ENCODE measurements at places on chromosomes 5 and 9.

DNA sequence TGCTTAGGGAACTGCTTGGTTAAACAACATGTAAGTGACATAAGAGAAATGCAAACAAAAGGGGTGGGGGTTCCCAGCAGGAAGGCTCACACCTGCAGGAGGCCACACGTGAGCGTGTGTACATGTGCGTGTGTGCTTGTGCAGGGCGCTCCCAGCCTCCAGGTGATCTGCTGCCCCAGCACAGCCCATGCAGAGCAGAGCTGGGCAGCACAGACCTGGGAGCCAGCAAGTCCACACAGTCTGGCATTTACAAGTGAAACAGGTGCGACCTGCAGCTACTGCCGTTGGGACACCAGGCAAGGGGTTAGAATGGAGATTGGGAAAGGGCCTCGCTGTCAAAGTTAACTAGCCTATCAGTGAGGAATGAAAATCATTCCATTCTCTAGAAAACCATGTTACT lies 41.8 kb downstream of the GRAMD2B start:
- DNase-seq, result peak; percentile 74

GRCh38 chr5:773517-774264 lies 10.8 kb downstream of the ZDHHC11B start:
- no peak for DNase-seq

GRCh38 chr9:35791297-35791921 lies at the start of gene NPR2:
Gene NPR2 (plus strand): TSS chr9:35791591. CDS start chr9:35792409, 818 bp downstream.
- DNase-seq, result no peak

DNA sequence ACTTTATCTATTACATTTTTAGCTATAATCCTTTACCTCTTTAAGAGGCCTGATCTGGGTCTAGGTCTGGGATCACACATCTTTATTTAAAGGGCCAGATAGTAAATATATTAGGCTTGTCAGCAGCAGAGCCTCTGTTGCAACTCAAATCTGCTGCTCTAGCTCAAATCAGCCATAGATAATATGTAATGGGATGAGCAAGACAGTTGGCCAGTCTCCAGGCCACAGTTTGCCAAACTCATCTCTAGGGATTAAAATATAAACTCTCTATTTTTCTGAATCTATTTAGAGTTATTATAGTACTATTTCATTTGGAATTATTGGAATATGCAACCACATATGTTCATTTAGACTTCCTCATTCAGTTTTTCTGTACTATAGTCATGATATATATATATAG lies 115.9 kb upstream of the MINAR2 start:
- DNase-seq, result no peak

DNA sequence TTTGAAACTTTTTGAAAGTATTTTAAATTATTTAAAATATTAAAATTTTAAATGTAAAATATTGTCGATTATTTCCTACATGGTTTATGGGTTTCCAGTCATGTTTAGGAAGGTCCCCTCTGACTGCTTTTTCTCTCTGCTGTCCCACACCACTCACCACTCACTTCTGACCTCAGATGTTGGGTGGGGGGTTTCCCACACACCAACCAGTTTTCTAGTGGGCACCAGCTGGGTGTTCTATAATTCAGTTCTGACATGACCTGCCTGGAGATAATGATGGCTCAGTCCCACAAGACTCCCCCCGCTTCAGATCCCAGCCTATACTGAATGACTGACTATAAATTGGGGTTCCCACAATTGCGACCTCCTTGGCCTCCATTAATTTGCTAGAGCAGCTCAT lies 310.4 kb downstream of the GADD45G start:
- DNase-seq, result no peak

DNA sequence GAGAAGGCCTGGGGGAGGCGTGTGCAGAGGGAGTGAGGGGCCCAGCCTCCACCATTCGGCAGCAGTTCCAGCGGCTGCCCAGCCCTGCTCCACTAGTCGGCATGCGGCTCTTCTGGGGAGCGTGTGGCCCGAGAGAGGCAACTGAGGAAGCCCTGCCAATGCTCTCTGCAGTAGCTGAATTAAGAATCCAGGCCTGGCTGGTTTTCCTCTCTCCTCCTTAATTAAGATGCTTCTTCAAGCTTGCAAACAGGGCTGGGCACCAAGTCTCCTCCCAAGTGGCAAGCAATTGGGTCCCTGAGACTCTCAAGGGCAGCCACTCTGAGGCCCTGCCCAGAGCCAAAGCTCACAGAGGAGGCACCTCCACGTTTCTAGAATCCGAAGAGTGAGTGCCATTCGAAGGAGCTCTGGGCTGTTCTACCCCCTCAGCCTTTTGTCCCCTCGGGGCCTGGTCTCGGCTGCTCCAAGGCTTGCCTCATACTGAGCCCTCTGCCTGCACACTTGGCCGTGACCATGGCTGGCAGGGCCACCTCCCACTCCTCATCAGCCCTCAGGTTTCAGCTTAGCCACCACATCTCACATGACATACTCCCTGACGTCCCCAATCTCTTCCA lies 75.4 kb upstream of the LRRTM2 start:
- DNase-seq, result no peak

All from NCI-H510A treated with DMSO at 0.1 percent for 48 hours (cell line).